ENCODE measurements at places on chromosomes 4 and X.

GRCh38 chr4:110963662-110964280 is 340.9 kb upstream of the PITX2 start:
- no peak for DNase-seq

GRCh38 chr4:138826754-138827153 is 188.8 kb upstream of the NOCT start:
- no peak for DNase-seq

- DNase-seq = no peak
Measured at GRCh38 chr4:80138551-80139538, 58.5 kb upstream of the PRDM8 start.

DNA sequence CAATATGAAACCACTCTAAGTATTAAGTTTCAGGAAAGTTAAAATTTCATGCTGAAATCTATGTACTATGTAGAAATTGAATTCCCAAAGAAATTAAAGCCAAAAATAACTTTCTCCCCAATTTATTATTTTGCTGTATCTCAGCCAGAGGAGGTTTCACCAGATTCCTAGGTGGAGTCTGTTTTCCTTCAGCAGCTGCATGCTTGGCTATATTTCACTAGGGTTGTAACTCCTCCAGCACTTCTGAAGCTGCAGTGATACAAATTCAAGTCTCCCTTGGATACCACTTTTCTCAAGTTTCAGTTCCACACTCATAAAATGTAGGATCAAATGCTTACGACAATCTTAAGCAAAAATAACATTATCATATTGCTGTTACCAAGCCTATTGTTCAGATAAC is 41.2 kb upstream of the ZC4H2 start:
- DNase-seq = no peak

DNA sequence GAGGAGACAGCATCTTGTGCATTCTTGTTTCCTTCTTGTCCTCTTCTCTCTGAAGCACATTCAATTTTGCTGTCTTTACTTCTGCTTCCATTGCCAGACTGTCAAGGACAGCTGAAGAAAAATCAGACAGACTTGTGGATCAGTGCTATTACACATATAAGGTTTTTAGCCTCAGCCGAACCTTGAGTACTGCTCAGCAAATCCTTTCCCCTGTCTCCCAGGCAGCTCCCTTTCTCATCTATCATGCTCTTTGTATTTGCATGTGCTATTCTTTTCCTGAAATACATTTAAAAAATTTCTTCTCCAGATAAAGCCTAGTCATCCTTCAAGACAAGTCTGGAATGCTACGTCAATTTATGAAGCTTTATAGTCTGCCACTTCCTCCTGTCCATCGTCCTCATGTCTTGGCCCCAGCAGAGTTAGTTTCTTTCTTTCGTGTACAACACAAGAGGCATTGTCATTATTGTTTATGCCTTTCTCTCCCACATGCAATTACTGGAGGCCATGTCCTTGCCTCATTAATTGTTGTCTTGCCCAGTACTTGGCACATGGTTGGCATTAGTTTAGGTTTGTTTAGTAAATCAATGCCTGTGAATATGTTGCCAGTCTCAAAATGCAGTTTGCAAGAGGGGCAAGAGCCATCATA is 45.1 kb downstream of the ADGRL3 start:
- DNase-seq = no peak

GRCh38 chrX:2374086-2374485 is 126.7 kb downstream of the DHRSX start:
- no peak for DNase-seq

DNA sequence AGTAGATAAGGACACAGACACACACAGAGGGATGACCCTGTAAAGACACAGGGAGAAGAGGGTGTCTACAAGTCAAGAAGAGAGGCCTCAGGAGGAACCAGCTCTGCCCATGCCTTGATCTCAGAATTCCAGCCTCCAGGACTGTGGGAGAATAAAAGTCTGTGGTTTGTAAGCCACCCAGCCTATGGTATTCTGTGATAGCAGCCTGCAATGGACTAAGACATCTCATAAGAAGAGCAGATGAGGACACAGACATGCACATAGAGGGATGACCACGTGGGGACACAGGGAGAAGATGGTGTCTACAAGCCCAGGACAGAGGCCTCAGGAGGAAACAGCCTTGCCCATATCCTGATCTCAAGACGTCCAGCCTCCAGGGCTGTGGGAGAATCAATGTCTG is 9.4 kb downstream of the XG start:
- DNase-seq = no peak

GRCh38 chrX:133745349-133745748 is 240.0 kb downstream of the GPC3 start:
- no peak for DNase-seq

GRCh38 chrX:107576841-107577240 is 51.5 kb upstream of the PRPS1 start:
- DNase-seq = no peak

DNA sequence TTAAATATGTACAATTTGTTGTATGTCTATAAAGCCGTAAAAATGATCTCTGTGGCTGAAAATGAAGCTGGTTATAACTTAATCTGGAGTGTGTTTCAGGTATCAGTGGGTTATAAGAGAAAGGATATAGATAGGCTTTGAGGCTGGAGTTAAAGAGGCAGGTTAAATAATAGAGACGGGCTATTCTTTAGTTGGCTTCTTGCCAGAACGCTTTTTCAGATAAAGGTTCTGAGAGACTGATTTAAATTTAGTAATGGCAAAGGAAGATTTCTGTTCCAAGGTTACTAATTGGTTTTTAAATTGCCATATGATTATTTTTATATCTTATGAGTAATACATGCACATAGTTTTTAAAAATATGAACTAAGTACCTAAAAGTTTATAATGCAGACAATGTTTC is 117.4 kb downstream of the AWAT2 start:
- DNase-seq = no peak

- DNase-seq = no peak
Measured at GRCh38 chr4:117422297-117422696, 336.9 kb upstream of the TRAM1L1 start.

- DNase-seq = no peak
Measured at GRCh38 chr4:151808120-151808529, 47.3 kb upstream of the GATB start.

DNA sequence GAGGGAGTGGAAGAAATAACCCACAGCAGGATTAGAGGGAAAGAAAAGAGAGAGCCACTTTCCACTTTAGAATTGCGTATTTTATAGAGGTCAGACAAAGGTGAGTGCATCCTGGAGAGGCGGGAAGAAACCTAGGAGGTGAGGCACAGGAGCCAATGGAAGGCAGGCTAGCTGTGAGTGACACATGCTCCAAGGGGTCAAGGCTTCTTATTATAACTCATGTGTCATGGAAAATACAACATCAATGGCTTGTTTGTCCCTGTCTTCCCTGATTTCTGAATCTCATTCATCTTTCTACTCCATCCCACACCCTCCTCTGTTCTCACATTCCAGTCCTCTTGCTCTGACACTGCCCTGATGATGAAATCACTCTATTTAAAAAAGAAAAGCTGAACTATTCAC is 14.4 kb downstream of the ANXA3 start:
- no peak for DNase-seq

- DNase-seq = no peak
Measured at GRCh38 chr4:169766741-169767140, 9.0 kb upstream of the HPF1 start.

- DNase-seq = no peak
Measured at GRCh38 chr4:55080174-55080865, 45.1 kb downstream of the KDR start.

DNA sequence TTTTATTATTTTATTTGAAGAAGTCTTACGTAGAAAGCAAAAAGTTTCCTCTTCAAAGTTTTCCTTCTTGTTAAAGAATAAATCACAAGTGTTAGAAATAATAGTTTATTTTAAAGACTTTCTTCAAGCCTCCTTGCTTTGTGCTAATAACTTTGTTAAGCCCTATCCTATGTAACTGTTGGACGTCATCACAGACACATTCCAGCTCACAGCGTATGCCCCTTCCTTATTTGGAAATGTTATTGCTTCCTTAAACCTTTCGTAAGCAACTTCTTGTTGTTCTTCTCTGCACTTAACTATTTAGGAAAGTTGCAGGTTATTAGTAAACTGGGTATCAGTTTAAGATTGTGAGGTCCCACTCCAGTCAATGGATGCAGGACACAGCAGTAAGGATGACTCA is 7.6 kb upstream of the SRD5A3 start:
- no peak for DNase-seq
